ENCODE measurements at places on chromosomes 12 and 14. TPM values are rescaled to one million over a fixed set of nuclear protein-coding genes. Genes with fewer than 3 reads are reported as not detected.

CLEC4D gene
- not detected for total RNA-seq

NOXRED1 gene
- total RNA-seq: 0.21 TPM

SRRM4 gene
- 0.08 TPM for total RNA-seq

FAR2 gene
- 1.9 TPM for total RNA-seq

SERPINA1 gene
- 5.5 TPM for total RNA-seq

CACNA1C gene
- 0.95 TPM for total RNA-seq

UBE2N gene
- total RNA-seq: 97.6 TPM

SRGAP1 gene
- 2.7 TPM for total RNA-seq

AKAP3 gene
- 1.9 TPM for total RNA-seq

ANHX gene
- not detected for total RNA-seq

CEBPE gene
- total RNA-seq: 0.22 TPM

TAC3 gene
- total RNA-seq: not detected

RTL1 gene
- total RNA-seq: not detected

ARHGAP9 gene
- total RNA-seq: 1.3 TPM

MDGA2 gene
- total RNA-seq: not detected

RPL10L gene
- not detected for total RNA-seq

IFI27L1 gene
- total RNA-seq: 8.2 TPM

MYH7 gene
- 4,588 TPM for total RNA-seq

PLCZ1 gene
- total RNA-seq: not detected

TRIM9 gene
- 1.1 TPM for total RNA-seq

NCKAP5L gene
- total RNA-seq: 11.7 TPM

SMCO2 gene
- not detected for total RNA-seq

HCAR2 gene
- total RNA-seq: 0.61 TPM

HOXC11 gene
- not detected for total RNA-seq

NTF3 gene
- total RNA-seq: 0.25 TPM

CKB gene
- total RNA-seq: 19.5 TPM

LTBP2 gene
- total RNA-seq: 11.8 TPM

FOXM1 gene
- total RNA-seq: 0.15 TPM

PTGER2 gene
- 0.30 TPM for total RNA-seq

KCNJ8 gene
- 13.3 TPM for total RNA-seq

OTUB2 gene
- total RNA-seq: 0.06 TPM

MEG3 gene
- total RNA-seq: 52.6 TPM

TRMT5 gene
- 14.4 TPM for total RNA-seq

CCDC196 gene
- not detected for total RNA-seq

ETFBKMT gene
- total RNA-seq: 5.2 TPM

COX8C gene
- not detected for total RNA-seq

TMEM132D gene
- total RNA-seq: not detected

MUCL1 gene
- total RNA-seq: not detected

SOCS2 gene
- total RNA-seq: 2.9 TPM

NRL gene
- total RNA-seq: 1.5 TPM

NKX2-1 gene
- total RNA-seq: not detected

LRTM2 gene
- not detected for total RNA-seq

VRTN gene
- total RNA-seq: not detected

MIPOL1 gene
- 5.5 TPM for total RNA-seq

OTOGL gene
- not detected for total RNA-seq

TSHR gene
- 0.08 TPM for total RNA-seq

IL31 gene
- not detected for total RNA-seq

NPFF gene
- total RNA-seq: not detected

TAS2R20 gene
- total RNA-seq: 0.25 TPM

GLT1D1 gene
- total RNA-seq: 0.32 TPM

MORN3 gene
- not detected for total RNA-seq

ADGRD1 gene
- 7.9 TPM for total RNA-seq

ACVRL1 gene
- total RNA-seq: 26.2 TPM

STXBP6 gene
- total RNA-seq: 3.5 TPM

PLEKHD1 gene
- total RNA-seq: 0.08 TPM

KRT71 gene
- not detected for total RNA-seq

KICS2 gene
- total RNA-seq: 11.0 TPM
